ENCODE measurements at places on chromosomes 11 and 22.

DNA sequence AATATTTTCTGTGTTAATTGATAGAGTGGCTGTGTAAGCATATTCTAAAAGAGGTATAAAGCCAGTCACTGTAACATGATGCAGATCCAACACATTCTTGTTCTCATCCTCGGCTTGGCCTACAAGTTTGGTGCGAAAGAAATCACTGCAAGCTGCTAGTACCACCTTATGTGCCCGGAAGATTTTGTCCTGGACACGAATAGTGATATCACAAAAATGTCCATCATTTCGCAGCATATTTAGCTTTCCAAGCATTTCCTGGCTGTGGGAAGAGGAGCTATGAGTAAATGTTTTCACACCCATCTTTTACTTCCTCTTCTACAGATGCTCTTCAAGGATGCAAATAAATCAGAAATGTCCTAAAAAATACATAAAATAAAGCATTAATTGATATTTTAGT, 53.1 kb downstream of the ZBTB44 start:
- no peak for DNase-seq

GRCh38 chr22:26082866-26083265, 86.4 kb upstream of the SEZ6L start:
- no peak for DNase-seq

DNA sequence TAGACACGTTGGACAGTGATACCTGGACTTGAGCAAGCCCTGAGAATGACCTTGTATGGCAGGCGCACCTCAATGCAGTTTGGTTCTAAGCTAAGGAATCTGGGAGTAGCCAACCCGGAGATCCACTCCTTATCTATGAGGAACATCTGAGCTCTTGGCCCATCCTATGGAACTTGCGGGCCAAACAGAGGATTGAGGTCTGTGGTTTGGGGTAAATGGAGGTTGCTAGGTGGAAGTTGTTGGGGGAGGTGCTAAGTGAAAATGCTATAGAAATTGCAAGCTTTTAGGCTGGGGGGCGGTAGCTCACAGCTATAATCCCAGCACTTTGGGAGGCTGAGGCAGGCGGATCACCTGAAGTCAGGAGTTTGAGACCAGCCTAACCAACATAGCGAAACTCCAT, 8.9 kb downstream of the GDPD5 start:
- no peak for DNase-seq

- DNase-seq = no peak
These were observed 12.1 kb downstream of the UBE2L6 start for GRCh38 chr11:57555393-57555792.

DNA sequence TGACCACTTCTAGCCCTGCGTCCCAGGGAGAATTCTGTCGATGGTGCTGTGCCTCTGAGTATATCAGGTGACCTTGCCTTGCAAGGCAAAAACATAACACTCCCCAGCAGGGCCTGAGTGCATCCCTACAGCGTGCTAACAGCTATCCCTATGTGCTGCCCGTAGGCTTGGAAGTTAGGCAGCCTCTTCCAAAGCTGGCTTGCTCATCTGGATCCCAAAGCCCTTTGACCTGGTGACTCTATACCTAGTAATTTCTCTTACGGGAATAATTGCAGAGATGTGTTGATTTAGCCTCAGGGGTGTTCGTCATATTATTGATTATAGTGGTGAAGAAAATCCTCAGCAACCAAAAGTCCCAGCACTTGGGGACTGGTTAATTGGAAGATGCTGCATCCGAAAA, 32.6 kb upstream of the CRYBB3 start:
- no peak for DNase-seq

- DNase-seq = no peak
These were observed 768.4 kb downstream of the JRKL start for GRCh38 chr11:97158243-97158642.

DNA sequence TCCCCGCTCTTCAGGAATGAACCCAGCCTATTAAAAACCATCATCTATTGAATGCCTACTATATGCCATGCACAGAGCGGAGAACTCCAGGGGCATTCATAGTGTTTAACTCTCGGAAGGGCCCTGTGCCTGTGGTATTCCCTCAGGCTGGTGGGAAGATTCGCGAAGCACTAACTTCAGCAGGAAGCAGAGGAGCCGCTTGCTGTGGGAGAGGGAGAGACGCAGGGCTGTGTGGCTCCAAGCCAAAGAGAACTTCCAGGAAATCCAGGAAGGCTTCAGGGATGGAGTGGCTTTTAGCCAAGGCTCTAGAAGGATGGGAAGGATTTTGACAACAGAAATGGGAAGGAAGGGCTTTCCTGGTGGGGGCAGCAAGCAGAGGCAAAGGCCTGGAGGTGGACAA, 103.8 kb downstream of the TP53I11 start:
- no peak for DNase-seq

GRCh38 chr11:71418643-71419042, 29.6 kb downstream of the DHCR7 start:
- peak; percentile 45 for DNase-seq

GRCh38 chr11:9566561-9567063, 6.9 kb upstream of the WEE1 start:
- no peak for DNase-seq

DNA sequence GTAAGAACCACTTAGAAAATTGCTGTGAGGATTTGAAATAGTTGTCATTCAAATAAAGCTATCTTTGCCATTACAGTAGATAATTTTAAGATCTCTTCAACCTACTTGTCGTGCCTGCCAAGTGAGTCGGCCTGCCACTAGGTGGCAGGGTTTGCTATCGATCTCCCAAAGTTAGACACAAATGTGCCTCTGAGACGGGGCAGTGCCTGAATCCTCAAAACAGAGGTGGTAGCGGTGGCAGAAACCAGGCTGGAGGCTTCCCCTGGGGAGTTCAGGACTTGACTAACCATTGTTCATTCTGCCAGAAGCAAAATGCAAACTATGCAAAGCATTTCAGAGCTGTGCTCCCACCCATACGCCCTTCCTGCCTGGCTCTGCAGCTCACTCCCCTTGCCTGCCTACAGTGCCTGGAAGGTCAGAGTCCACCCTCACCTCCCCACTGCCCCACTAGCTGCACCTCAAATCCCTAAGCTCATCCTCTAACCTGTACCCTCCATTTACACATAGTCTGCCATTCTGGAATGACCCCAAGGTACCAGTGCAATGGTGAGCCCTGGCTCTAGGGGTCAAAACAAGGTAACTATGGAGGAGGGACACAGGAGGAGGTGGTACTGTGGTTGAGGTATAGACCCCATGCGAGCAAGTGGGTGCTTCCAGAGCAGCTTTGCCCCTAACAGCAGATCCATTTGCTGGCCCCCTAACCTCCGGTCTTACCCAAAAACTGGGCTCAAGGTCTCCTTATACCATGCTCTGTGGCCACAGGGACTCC, 82.1 kb downstream of the C11orf58 start:
- DNase-seq = peak; percentile 84

- DNase-seq = no peak
These were observed 6.0 kb downstream of the PNPLA5 start for GRCh38 chr22:43885786-43886185.

DNA sequence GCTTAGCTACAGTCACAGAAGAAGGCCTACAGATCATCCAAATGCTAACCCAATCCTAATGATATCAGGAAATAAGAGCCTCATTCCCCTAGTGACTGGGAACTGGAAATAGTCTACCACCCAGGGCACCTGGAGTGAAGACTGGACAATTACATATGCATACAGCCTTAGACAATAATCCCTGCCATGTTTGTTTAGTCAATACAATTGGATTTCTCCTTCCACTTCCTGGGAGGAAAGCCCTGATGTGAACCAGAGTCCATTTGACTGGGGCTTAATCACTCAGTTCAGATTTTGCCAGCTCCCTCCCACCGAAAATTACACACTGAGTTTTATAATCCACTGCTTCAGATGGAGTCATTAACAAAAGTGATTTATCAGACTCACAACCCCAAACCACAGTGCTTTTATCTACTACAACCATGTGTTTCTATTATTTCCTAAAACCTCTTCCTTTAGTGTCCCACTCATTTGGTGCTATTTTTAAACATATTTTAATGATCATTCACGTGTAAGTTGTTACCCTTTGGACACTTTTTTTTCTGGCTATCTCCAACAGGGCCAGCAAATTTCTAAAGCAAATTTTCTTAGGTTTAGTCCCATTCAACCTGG, 29.9 kb downstream of the CWF19L2 start:
- no peak for DNase-seq

DNA sequence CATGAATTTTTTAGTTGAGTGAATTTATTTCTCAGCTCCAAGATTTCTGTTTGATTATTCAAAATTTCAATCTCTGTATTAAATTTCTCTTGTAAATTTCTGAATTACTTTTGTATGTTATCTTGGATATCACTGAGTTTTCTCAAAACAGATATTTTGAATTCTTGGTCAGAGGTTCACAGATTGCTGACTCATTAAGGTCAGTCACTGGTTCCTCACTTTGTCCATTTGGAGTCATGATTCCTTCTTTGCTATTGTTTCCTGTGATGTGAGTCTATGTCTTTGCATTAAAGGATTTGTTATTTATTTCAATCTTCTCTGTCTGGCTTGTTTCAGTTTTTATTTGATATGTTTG, 10.2 kb upstream of the IL17RA start:
- DNase-seq = no peak

GRCh38 chr11:93295921-93296575, 34.5 kb upstream of the DEUP1 start:
- DNase-seq = no peak

All from GM13977 (cell line).